ENCODE measurements at places on chromosomes 5 and 9.

DNA sequence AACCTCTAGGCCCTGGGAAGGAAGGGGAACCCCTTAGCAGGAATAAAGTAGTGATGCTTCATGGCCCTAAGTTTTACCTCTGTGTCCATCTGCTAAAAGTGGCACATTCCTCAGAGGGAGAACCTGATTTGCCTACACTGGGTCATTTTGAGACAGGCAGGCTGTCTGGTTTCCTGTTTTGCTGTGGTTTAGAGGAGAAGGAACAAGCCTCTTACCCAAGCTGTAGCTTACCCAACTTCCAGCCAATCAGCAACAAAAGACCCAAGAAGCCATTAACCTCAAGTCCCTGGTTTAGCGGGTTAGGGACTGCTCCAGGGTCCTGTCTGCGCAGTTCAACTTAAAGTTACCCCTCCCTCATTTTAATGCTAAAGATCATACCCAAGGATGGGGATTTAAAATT, 411.0 kb downstream of the MAT2B start:
- no peak for DNase-seq

GRCh38 chr5:117604845-117605244, 1030.2 kb upstream of the SEMA6A start:
- no peak for DNase-seq

DNA sequence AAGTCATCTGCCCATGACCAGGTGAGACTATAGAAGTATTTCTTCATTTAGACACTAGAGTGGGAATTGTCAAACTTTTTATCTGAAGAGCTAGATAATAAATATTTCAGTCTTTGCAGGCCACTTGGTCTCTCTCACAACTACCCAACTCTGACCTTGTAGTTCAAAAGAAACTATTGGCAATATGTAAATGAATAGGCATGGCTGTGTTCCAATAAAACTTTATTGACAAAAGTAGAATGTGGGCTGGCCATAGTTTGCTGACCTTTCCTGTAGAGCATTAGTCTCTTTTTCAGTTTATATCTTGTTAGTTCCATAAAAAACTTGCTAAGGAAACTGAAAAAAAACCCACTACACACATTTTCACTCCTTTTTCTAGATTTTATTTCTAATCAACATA, 535.5 kb downstream of the PRR16 start:
- DNase-seq: no peak

GRCh38 chr9:135260221-135261180, 173.0 kb downstream of the OLFM1 start:
- DNase-seq: no peak

- DNase-seq: no peak
Measured at GRCh38 chr5:131720714-131721113, 76.1 kb downstream of the FNIP1 start.

DNA sequence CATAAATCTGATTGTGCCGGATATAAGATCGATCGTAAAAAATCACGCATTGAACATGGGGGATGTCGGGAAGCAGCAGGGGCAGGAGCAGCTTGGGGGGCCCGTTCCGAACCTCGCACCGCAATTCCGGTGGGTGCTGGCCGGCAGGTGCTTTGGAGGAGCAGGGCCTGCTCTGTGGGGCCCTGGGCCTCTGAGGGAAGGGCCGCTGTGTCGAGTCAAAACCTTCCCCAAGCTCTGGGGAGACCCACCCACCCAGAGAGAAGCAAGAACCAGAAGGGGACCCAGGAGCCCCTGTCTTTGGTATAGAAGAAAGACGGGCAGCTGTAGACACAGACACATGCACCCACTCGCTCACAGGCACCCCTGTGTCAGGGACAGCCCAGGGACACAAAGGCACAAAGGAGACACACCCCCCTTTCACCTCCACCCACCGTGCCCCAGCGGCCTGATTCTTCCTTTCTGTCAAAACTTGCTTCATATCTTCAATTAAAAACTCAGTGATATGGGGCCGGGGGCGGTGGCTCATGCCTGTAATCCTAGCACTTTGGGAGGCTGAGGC, 49.4 kb upstream of the ZBTB43 start:
- no peak for DNase-seq

GRCh38 chr5:171580502-171581265, 161.2 kb downstream of the FGF18 start:
- DNase-seq: no peak
